Stimulated activated CD8-positive, alpha-beta memory T cell treated with anti-CD3 and anti-CD28 coated beads, Interleukin-7, amount 100 ng/mL, for 1 hour (primary cell): ENCODE measurements at places on chromosomes 1 and 21.
A peak's percentile ranks its signal among the peaks of the same experiment; 100 is the strongest.

- no peak for DNase-seq
These were observed 93.2 kb downstream of the TBX19 start for GRCh38 chr1:168373869-168374268.

DNA sequence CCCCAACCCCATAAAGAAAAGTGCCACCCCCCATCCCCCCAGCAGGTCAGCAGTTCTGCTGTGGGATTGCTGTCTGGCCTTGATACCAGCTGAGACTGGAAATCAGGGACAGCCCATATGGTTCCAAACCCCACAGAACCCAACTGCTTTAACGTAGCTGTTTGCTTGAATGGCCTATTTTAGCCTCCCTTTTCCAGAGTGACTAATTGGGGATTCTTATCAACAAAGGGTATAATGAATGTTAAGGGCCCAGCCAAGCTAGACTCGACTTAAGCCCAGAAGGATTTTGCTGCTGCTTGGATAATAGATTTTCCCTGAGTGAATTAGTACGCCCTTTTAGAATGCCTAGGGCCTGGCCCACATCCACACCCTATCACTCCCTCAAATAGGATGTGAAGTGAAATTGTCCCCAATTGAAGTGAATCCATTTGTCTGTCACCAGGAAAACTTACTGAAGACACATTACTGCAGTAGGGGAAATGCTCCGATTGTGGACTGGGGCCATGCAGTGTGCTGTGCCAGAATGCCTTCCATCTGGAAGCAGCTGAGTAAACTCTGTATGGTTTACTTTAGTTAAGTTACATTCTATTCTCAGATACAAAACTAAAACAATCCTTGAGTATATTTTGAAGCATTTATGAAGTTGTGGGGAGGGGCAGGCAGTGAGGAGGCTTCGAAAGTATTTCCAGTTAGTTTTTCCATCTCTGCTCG lies 156.9 kb downstream of the DHRS3 start:
- no peak for DNase-seq

GRCh38 chr1:107895403-107896191 lies 69.4 kb downstream of the VAV3 start:
- DNase-seq: no peak

- no peak for DNase-seq
These were observed 69.8 kb downstream of the SPSB1 start for GRCh38 chr1:9362488-9362887.

- DNase-seq: no peak
These were observed 24.6 kb downstream of the NTPCR start for GRCh38 chr1:232974971-232975370.

GRCh38 chr21:25639551-25640201 lies 618 bp downstream of the JAM2 start:
- DNase-seq: peak; percentile 0

- DNase-seq: no peak
These were observed 83.6 kb upstream of the RGS1 start for GRCh38 chr1:192491804-192492554.

DNA sequence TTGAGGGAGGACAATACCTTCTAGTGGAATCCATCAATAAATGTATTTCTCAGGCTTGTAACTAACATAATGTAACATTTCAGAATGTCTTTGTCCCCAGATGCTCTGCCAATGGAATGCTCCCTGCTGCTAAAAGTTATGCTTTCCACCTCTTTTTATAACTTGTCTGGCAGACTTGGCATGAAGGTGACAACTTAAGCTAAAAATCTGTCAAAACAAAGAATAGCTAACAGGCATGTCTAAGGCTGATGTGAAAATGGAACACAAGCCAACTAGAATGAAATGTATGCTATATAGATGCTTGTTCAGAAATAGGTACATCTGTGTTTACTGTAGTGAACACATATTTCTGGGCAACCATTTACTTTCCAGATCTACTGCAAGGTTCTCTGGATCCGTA lies 467.9 kb downstream of the MRPL39 start:
- DNase-seq: no peak

- no peak for DNase-seq
These were observed 6.2 kb downstream of the RASSF5 start for GRCh38 chr1:206513312-206514111.

GRCh38 chr1:66450043-66450514 lies 83.9 kb upstream of the SGIP1 start:
- DNase-seq: no peak

- DNase-seq: no peak
These were observed 465.8 kb upstream of the PLXNA2 start for GRCh38 chr1:208709981-208710380.

DNA sequence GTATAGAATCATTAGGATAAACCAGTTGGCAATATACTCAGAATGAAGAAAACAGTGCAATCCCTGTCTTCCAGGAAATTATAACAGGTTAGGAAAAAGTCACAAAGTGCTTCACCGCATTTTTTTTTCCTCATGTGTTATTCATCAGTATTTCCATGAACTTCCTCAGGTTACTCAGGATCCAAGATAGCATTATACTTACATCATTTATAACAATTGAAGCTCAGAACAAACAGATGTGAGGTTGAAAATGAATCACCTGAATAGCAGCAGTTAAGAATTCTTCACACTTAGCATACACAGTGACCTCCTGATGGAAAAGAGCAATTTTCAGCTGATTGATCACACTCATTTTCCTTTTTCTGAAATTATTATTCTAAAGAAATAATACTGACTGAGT lies 1040.7 kb upstream of the B3GALT2 start:
- DNase-seq: no peak

GRCh38 chr1:39173995-39174380 lies 30.5 kb upstream of the MACF1 start:
- no peak for DNase-seq

GRCh38 chr1:46497020-46497419 lies 7.4 kb downstream of the DMBX1 start:
- DNase-seq: no peak

DNA sequence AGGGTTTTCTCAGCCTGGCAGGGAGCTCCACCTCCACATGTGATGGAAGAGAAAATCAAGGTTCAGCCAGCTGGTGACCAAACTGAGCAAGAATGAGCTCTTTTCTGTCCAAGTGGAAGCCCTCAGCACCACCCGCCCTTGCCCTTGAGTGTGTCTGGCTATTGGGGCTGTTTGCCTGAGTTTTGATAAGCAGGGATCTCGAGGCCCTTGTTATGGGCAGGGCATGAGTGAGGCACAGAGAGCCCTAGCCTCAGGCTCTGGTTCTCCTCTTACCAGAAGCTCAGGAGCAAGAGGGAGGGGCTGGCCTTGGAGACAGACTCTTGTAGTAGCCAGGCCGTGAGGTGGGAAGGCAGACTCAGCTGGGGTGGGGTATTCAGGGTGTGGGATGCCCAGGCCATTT lies 37.5 kb upstream of the ARF1 start:
- DNase-seq: no peak

- DNase-seq: no peak
These were observed 339.6 kb downstream of the PDE4B start for GRCh38 chr1:66132324-66132723.

DNA sequence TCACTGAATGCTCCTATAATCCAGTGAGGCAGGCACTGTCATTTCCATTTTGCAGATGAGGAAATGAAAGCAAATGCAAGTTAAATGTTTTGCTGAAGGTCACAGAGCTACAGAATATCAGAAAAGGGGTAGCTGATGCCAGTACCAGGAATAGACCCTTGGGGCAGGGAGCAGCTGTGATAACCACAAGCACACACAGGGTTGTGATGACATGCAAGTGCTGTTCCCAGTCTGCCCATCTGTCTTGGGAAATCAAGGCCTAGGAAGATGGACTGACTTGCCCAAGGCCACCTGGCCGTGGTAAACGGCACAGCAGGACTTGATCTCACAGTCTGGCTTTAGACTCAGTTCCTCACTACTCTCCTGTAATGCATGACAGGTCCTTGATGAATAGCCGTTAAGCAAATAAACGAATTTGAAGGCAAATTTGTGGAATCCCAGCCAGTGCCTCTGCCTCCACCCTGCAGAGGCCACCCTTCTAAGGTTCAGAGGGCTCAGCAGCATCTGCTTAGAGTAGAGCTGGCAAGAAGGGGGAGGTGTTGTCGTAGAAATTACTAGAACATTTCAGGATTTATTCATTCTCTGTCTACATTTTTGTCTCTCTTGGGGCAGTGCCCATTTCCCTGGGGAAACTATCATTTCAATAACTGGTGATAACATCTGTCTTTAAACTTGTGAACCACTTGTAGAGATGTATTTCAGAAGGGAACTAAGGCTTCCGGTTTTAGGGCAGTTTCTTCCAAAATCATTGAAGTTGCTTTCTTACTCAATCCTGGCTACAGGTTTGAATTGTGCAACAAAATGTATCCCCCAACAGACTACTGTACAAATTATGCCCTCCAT lies 53.2 kb upstream of the MRPS6 start:
- DNase-seq: no peak

DNA sequence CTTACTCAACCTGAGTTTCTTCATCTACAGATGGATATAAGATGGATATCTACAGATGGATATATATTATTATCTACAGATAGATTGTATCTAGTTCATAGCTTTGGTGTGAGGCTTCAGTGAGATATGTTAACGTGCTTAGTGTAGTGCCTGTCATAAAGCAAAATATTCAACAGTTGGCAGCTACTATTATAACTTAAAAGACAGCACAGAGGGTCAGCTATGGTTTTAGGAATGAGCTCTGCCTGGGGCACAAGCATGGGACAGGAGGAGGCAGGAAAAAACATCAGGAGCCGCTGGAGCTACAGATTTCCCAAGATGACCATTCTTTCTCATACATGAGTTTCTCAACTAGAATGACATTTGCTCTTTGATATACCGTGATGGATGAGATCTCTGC lies 1.3 kb upstream of the CYB5R1 start:
- DNase-seq: no peak

DNA sequence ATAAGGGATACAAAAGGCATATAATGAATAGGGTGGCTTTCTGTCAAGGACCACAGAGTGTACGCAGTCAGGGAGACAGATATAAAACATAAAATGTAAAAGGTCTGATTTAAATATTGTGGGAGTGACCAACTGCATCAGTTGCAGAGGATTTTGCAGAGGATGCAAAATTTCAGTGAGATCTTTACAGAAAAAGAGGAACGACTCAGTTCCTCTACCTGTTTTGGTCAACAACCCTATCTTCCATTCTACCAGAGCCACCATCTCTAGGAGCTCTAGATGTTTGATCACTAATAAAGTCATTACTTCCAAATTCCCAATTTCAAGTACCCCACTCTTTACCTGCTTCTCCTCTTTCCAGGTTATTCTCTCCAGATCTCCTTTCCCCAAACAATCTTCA lies 16.5 kb downstream of the SOD1 start:
- no peak for DNase-seq

GRCh38 chr1:186854102-186854501 lies 25.4 kb downstream of the PLA2G4A start:
- no peak for DNase-seq

DNA sequence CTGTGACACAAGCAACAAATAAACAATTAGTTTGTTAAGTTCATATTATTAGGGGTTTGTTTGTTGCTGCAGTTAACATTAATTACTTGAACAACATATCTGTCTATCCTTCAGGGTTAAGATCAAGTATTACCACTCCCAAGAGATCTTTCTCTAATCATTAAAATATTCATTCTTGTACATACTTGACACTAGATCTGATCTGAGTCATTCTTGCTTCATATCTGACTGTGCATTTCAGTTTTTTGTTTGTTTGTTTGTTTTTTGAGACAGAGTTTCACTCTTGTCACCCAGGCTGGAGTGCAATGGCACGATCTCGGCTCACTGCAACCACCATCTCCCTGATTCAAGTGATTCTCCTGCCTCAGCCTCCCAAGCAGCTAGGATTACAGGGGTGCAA lies 613.3 kb upstream of the PLXNA2 start:
- no peak for DNase-seq

GRCh38 chr1:213303286-213303685 lies 252.2 kb downstream of the RPS6KC1 start:
- no peak for DNase-seq

GRCh38 chr1:85494904-85495266 lies 29.9 kb upstream of the DDAH1 start:
- no peak for DNase-seq

GRCh38 chr1:21326861-21327344 lies 36.6 kb upstream of the ECE1 start:
- DNase-seq: no peak

- DNase-seq: no peak
These were observed 57.8 kb downstream of the LPAR3 start for GRCh38 chr1:84835169-84835568.

GRCh38 chr1:54812801-54813484 lies 11.8 kb upstream of the TTC22 start:
- no peak for DNase-seq

- no peak for DNase-seq
These were observed 11.0 kb upstream of the CPLANE2 start for GRCh38 chr1:16248007-16248436.

- DNase-seq: no peak
These were observed 49.7 kb downstream of the PGM1 start for GRCh38 chr1:63642901-63643300.

GRCh38 chr1:196651637-196652215 lies at the start of gene CFH:
Gene CFH, plus strand, starts transcription at chr1:196652043. Its CDS starts 75 bp downstream, at chr1:196652118.
- DNase-seq: no peak

GRCh38 chr1:45337630-45338325 lies 2.2 kb upstream of the TOE1 start:
- DNase-seq: no peak

DNA sequence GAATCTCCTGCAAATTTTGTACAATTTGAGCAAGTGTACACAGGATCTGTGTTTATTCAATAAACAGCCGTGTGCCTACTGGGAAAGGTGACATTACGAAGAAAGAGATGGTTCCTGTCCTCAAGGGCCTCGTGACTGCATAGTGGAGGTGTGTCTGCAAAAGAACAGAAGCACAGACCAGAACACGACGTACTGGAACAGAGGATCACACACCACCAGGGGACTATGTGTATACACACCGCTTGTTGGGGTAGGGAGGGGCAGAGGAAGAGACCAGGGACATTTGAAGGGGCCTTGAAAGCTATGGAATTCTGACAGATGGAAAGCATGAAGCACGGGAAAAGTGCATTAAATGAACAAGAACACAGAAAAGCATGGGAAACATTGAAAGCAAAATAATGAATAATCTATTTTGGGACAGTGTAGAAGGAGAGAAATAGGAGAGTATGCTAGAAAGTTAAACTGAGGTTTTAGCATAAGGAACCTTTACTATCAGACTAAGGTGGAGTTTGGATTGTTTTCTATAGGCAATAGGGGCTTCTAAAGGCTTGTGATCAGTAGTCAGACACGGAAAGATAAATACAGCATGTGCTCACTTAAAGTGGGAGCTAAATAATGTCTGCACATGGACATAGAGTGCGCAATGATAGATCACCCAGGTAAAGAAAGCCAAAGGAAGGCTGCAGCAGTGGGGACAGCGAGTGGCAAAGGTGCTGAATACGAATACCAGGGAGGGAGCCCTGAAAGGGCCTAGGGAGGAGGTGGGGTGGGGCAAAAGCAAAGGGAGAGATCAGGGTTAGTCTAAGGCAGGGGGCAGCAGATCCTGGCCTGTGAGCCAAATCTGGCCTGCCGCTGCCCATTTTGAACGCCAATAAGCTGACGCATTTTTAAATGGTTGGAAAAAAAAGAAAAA lies 11.0 kb downstream of the JAK1 start:
- no peak for DNase-seq

- DNase-seq: no peak
These were observed 77.3 kb downstream of the TNFSF18 start for GRCh38 chr1:172973424-172973823.

- no peak for DNase-seq
These were observed 105.0 kb upstream of the ADGRL2 start for GRCh38 chr1:81695741-81696140.
